ENCODE measurements at places on chromosomes 2 and 18.

DNA sequence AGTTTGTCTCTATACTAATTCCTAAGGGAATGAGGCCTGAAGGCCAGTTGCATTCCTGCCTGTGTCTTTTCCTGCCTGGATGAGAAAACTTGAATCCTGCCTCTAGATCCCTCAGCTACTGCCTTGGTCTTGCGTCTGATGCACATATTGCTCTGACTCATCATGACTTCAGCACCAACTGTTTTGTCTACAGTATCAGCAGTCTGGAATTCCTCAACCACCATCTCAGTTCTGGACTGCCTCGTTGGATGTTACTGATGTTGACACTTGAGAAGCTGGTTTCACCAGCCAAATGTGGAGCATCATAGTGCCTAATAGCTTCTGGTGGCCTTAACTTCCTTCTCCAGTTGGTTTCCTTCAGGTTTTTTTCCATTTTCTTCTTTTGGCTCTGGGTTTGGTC lies 211.0 kb downstream of the CTNNA2 start:
- H3K27ac ChIP-seq, result no peak overlapping the region
- H3K4me3 ChIP-seq, result no peak overlapping the region
- no peaks in the 10 kb centered on the region for H3K27me3 ChIP-seq
- H3K36me3 ChIP-seq, result no peaks in the 10 kb centered on the region

- no peaks in the 10 kb centered on the region for H3K27me3 ChIP-seq
- no peak for DNase-seq
- no peak overlapping the region for H3K27ac ChIP-seq
- no peaks in the 10 kb centered on the region for H3K4me1 ChIP-seq
- no peaks in the 10 kb centered on the region for H3K36me3 ChIP-seq
Observed at GRCh38 chr2:150676747-150677383, 189.4 kb upstream of the RND3 start.

DNA sequence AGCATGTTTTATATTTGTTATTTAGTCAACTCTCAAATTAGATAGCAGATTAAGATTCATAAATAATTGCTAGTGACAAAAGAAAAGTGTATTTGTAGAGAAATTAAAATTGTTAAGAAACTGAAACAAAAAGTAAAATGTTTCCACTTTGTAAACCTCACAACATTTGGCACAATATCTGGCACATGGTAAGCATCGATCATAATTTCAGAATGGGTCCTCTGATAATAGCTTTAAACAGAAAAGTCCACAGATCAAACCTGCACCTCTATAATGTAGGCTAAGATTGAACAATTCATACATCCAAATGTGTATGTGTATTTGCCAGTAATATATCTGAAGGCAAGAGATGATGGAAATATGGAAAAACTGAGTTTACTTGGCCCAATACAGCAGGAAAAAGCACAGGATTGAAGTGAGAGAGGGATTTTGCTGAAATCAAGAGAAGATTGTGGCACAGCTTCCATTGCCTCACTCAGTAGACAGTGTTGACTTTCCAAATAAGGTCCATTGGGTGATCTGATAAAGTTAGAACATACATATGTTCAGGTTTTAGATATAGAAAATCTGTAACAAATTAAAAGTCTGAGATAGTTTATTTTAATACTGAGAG lies 39.4 kb downstream of the COBLL1 start:
- no peaks in the 10 kb centered on the region for H3K27me3 ChIP-seq
- no peak for DNase-seq
- no peaks in the 10 kb centered on the region for H3K4me1 ChIP-seq
- no peak overlapping the region for H3K27ac ChIP-seq

DNA sequence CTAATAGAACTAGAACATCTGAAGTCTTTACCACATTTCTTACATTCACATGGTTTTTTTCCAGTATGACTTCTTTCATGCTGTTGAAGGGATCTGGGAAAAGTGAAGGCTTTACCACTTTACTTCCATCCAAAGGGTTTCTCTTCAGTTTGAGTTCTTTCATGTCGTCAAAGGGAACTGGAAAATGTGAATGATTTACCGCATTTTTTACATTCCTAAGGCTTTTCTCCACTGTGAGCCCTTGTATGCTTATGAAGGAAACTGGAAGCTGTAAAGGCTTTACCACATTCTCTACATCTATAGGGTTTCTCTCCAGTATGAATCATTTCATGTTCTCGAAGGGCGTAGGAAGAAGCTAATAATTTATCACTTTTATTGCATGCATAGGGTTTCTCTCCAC lies 46.7 kb downstream of the NBEAL1 start:
- H3K27ac ChIP-seq, result no peak overlapping the region
- H3K27me3 ChIP-seq, result no peaks in the 10 kb centered on the region
- H3K36me3 ChIP-seq, result no peaks in the 10 kb centered on the region
- H3K4me3 ChIP-seq, result no peak overlapping the region
- DNase-seq, result no peak
- H3K4me1 ChIP-seq, result no peaks in the 10 kb centered on the region

- H3K36me3 ChIP-seq, result peaks cover 11% of the 10 kb centered on the region
- H3K27me3 ChIP-seq, result no peaks in the 10 kb centered on the region
- peak overlapping the region; percentile 48 for H3K27ac ChIP-seq
- H3K4me3 ChIP-seq, result peak overlapping the region; percentile 6
- no peak for DNase-seq
Observed at GRCh38 chr2:197248623-197249022, 62.0 kb downstream of the ANKRD44 start.

DNA sequence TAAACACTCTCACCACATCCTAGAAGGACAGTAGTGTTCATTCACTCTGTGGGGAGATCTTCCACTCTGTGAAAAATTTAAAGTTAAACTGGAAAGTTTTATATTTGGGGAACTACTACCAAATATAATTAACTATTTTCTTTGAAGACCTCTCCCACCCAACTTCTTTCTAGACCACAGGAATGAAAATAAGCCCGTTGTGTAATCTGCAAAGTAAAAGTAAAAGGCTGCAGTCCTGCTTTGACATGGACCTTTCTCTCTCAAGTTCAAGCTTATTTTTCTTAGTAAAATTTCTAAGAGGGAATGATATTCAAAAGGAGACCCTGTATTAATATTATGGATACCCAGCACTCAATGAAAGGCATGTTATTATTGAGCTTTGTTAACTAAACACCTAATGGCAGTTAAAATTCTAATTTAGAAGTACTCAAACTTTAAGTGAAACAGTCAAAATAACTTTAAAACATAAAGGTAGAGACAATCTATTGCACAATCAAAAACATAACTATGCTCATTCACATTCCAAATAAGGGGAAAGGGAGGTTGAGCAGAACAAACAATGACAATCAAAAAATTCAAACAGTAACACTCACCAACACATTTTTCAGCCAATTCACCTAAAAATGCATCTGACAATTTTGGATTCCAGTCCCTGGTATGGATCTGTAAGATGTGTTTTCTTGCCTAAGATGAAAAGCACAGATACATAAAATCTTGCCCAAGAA lies 98.5 kb downstream of the ATAD2B start:
- H3K4me1 ChIP-seq, result no peaks in the 10 kb centered on the region
- H3K36me3 ChIP-seq, result peaks cover 6% of the 10 kb centered on the region
- no peak for DNase-seq
- H3K27ac ChIP-seq, result no peak overlapping the region

- no peaks in the 10 kb centered on the region for H3K36me3 ChIP-seq
- no peaks in the 10 kb centered on the region for H3K4me1 ChIP-seq
- H3K4me3 ChIP-seq, result no peak overlapping the region
- no peak overlapping the region for H3K27ac ChIP-seq
- peaks cover 3% of the 10 kb centered on the region for H3K27me3 ChIP-seq
Observed at GRCh38 chr18:8990276-8991031, 112.0 kb upstream of the NDUFV2 start.

GRCh38 chr2:19675003-19675629 lies 226.7 kb downstream of the TTC32 start:
- no peak overlapping the region for H3K4me3 ChIP-seq
- no peaks in the 10 kb centered on the region for H3K36me3 ChIP-seq
- DNase-seq, result no peak
- H3K27me3 ChIP-seq, result no peaks in the 10 kb centered on the region

- no peak overlapping the region for H3K4me3 ChIP-seq
- H3K27ac ChIP-seq, result no peak overlapping the region
- no peak for DNase-seq
Observed at GRCh38 chr2:239570216-239570925, 169.6 kb upstream of the HDAC4 start.

GRCh38 chr2:119929537-119929936 lies 83.3 kb upstream of the EPB41L5 start:
- DNase-seq, result no peak
- H3K27me3 ChIP-seq, result no peaks in the 10 kb centered on the region
- peaks cover 23% of the 10 kb centered on the region for H3K4me1 ChIP-seq
- peak overlapping the region; percentile 50 for H3K4me3 ChIP-seq

DNA sequence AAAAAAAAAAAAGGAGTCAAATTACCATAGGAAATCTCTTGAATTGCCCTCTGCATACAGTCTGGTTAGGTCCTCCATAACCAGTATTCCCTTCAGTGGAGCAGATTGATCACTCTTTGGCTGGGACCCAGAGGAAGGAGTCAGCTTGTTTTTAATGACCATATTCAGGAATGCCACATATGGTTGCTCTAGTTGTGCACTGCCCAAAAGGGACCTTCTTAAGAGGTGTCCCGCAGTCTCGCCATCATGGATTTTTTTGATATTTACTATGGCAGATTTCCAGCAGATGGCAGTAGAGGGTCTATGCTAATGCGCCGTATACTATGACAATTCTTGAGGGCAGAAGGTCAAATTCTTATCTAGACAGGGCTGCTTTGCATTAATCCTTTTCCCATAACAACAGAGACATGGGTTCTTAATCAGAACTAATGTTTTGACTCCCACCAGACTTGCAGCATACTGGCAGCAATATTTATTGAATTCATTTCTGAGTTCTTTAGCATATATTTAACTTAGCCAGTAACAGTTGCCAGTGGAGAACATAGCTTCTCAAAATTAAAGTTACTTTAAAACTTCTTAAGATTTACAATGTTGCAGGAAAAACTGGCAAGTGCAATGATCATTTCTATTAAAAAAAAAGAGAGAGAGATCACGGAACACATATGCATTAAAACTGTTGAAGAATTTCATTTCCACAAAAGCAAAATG lies 31.8 kb upstream of the INPP4A start:
- no peaks in the 10 kb centered on the region for H3K36me3 ChIP-seq
- H3K27me3 ChIP-seq, result no peaks in the 10 kb centered on the region
- DNase-seq, result peak; percentile 36
- no peak overlapping the region for H3K4me3 ChIP-seq

GRCh38 chr2:72973566-72974435 lies 56.5 kb downstream of the EMX1 start:
- H3K4me1 ChIP-seq, result no peaks in the 10 kb centered on the region
- no peak for DNase-seq
- no peaks in the 10 kb centered on the region for H3K36me3 ChIP-seq
- no peaks in the 10 kb centered on the region for H3K27me3 ChIP-seq

- no peaks in the 10 kb centered on the region for H3K4me1 ChIP-seq
- no peak overlapping the region for H3K4me3 ChIP-seq
- no peaks in the 10 kb centered on the region for H3K27me3 ChIP-seq
- no peak for DNase-seq
- H3K27ac ChIP-seq, result no peak overlapping the region
- no peaks in the 10 kb centered on the region for H3K36me3 ChIP-seq
Observed at GRCh38 chr2:201109186-201109585, 6.8 kb upstream of the CFLAR start.

DNA sequence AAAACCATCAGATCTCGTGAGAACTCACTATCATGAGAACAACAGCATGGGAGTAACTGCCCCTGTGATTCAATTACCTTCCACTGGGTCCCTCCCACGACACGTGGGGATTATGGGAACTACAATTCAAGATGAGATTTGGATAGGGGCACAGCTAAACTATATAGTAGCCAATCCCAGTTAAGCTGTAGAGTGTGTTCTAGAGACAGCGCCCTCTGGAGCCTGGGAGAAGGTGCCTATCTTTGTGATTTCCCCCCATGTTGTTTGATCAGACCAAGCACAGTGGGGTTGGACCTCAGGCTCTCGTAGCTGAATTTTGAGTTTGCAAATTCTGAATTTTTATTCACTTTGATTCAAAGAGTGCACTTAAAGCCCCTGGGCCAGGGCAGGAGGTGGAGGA lies 108.2 kb upstream of the TWIST2 start:
- no peak overlapping the region for H3K4me3 ChIP-seq
- H3K27me3 ChIP-seq, result no peaks in the 10 kb centered on the region
- no peak for DNase-seq
- H3K4me1 ChIP-seq, result no peaks in the 10 kb centered on the region
- H3K36me3 ChIP-seq, result no peaks in the 10 kb centered on the region

GRCh38 chr2:29954316-29954715 lies 32.9 kb upstream of the ALK start:
- H3K27me3 ChIP-seq, result no peaks in the 10 kb centered on the region
- no peak for DNase-seq
- no peak overlapping the region for H3K27ac ChIP-seq

GRCh38 chr2:45839508-45840251 lies 188.2 kb downstream of the PRKCE start:
- H3K27me3 ChIP-seq, result no peaks in the 10 kb centered on the region
- DNase-seq, result no peak
- H3K27ac ChIP-seq, result no peak overlapping the region
- no peaks in the 10 kb centered on the region for H3K4me1 ChIP-seq

GRCh38 chr2:202090530-202090929 lies 17.5 kb downstream of the KIAA2012 start:
- H3K36me3 ChIP-seq, result no peaks in the 10 kb centered on the region
- H3K27ac ChIP-seq, result no peak overlapping the region
- no peaks in the 10 kb centered on the region for H3K27me3 ChIP-seq
- no peaks in the 10 kb centered on the region for H3K4me1 ChIP-seq
- no peak overlapping the region for H3K4me3 ChIP-seq

- no peaks in the 10 kb centered on the region for H3K27me3 ChIP-seq
- no peak overlapping the region for H3K27ac ChIP-seq
- DNase-seq, result no peak
- no peaks in the 10 kb centered on the region for H3K4me1 ChIP-seq
- no peaks in the 10 kb centered on the region for H3K36me3 ChIP-seq
- H3K4me3 ChIP-seq, result no peak overlapping the region
Observed at GRCh38 chr2:241463276-241464135, 44.9 kb downstream of the STK25 start.

GRCh38 chr2:46179037-46179621 lies 118.1 kb upstream of the EPAS1 start:
- peak; percentile 41 for DNase-seq
- H3K27me3 ChIP-seq, result no peaks in the 10 kb centered on the region
- H3K27ac ChIP-seq, result no peak overlapping the region
- no peaks in the 10 kb centered on the region for H3K36me3 ChIP-seq
- no peaks in the 10 kb centered on the region for H3K4me1 ChIP-seq
- H3K4me3 ChIP-seq, result no peak overlapping the region

All from effector memory CD4-positive, alpha-beta T cell (primary cell).